ENCODE measurements at places on chromosomes 12 and 14. TPM values are rescaled to one million over a fixed set of nuclear protein-coding genes. Genes with fewer than 3 reads are reported as not detected.

The LMO3 gene
- not detected for total RNA-seq

The CLEC4E gene
- not detected for total RNA-seq

The ARG2 gene
- 59.7 TPM for total RNA-seq

The PRB2 gene
- not detected for total RNA-seq

The MYG1 gene
- 58.0 TPM for total RNA-seq

The PIWIL1 gene
- total RNA-seq, result not detected

The KCNA5 gene
- not detected for total RNA-seq

The PXN gene
- 13.6 TPM for total RNA-seq

The RECQL gene
- 71.8 TPM for total RNA-seq

The ACSS3 gene
- total RNA-seq, result 86.3 TPM

The P2RX2 gene
- not detected for total RNA-seq

The TSPAN19 gene
- not detected for total RNA-seq

The NEMF gene
- total RNA-seq, result 57.9 TPM

The ADAM21 gene
- total RNA-seq, result 0.07 TPM

The SENP1 gene
- 20.2 TPM for total RNA-seq

Data from HepG2 (cell line).